ENCODE measurements at places on chromosomes 1 and 21.
A peak's percentile ranks its signal among the peaks of the same experiment; 100 is the strongest.

GRCh38 chr1:115021145-115021544 lies 8.5 kb upstream of the TSHB start:
- DNase-seq, result no peak

DNA sequence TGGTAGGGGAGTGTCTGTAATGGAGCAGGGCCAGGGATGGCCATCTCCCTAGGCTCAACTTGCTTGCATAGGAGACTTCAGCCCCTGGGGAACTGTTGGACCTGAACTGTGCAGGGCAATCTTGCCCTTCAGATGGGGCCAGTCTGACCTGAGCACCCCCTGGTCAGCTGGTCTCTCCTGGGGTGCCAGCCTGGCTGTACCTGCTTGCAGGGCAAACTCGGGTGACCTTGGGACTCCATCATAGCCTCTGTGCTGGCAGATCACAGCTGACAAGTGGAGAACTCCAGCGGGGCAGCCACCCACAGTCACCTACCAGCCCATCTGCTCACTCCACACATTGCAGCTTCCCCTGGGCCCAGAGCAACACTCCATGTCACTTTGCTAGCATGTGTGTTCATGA lies 8.1 kb downstream of the SPRR2A start:
- DNase-seq, result no peak

GRCh38 chr1:153790966-153791647 lies 15.9 kb downstream of the SLC27A3 start:
- peak; percentile 99 for DNase-seq

DNA sequence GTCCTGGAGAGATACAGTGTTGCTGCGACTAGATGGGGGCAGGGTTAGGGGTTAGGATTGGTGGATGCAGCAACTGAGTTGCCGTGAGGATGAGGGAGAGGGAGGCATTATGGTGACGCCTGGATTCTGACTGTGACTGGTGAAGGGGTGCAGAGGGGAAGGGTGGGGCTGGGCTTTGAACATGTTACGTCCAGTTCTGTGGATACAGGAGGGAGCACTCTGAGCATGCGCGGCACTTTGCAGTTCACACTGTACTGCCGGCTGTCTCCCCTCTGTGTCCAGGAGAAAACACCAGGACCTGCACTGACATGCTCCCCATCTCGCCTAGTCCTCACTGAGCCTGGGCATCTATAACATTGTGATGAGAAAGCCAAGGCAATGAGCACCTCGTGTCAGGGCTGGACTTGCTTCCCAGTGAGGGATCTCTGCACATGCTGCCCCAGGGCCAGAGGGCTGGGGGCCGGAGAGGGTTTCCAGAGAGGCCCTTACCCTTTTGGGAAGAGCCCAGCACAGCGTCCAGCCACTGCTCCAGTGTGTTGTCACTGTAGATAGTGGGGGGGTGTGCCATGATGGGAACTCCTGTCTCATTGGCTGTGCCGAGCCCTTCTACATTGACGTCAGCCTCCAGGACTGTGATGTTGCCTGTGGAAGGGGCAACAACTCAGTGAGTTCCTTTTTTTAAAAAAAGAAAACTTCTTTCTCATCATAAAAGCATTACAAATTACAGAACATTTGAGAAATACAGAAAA lies 7.6 kb downstream of the FAM151A start:
- DNase-seq, result no peak

GRCh38 chr1:18012686-18013085 lies 94.9 kb upstream of the IGSF21 start:
- DNase-seq, result no peak

- no peak for DNase-seq
These were observed 190.2 kb upstream of the ADAMTS5 start for GRCh38 chr21:27157097-27157496.

GRCh38 chr1:106523497-106523896 lies 533.0 kb upstream of the PRMT6 start:
- DNase-seq, result no peak

GRCh38 chr1:61724506-61724812 lies 482 bp downstream of the TM2D1 start:
- DNase-seq, result peak; percentile 22

Measured in Kasumi-1 (cell line).